ENCODE measurements at places on chromosomes 5 and 9. TPM values are rescaled to one million over a fixed set of nuclear protein-coding genes. Genes with fewer than 3 reads are reported as not detected.

ERAP2 gene
- total RNA-seq, result 80.9 TPM

SAPCD2 gene
- total RNA-seq, result 0.81 TPM

FOXD4 gene
- total RNA-seq, result 0.55 TPM

- peaks cover 80% of the 10 kb centered on the region for H3K36me3 ChIP-seq
- H3K27me3 ChIP-seq, result no peaks in the 10 kb centered on the region
- no peak for DNase-seq
Observed at GRCh38 chr5:1331861-1332405, 13.0 kb downstream of the CLPTM1L start.
